ENCODE measurements at places on chromosomes 13 and 19.

DNA sequence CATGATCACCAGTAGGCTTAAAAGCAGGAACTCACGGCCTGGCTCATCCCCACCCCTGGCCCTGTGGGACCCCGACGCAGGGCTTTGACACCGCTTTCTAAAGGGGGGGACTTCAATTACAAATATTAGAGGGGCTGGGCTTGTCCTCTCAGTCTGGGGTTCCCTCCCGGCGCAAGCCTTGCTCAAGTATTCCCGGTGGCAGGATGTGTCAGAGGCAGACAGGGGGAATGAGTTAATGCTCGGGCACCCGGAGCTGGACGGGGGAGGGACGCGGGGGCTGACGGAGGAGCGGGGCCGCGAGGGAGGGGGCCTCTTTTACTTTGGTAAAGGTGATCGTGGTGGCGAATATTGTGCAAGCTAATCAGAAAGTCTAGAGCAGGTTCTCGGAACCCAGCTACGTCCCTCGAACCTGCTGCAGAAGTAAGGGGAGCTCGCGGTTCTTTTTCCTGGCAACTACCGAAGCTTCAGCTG, 1.1 kb downstream of the FGF14 start:
- no peak for DNase-seq

DNA sequence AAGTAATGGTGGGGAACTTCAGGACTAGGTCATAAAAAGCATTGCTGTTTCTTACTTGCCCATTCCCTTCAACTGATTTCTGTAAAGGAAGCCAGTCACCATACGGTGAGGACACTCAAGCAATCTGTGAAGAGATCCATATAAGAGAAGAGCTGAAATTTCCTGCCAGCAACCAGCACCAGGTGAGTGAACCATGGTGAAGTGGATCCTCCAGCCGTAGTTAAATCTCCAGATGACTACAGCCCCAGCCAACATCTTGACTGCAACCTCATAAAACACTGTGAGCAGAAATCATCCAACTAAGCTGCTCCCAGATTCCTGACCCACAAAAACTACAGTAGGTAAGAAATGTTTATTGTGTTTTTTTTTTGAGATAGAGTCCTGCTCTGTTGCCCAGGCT, 3.8 kb upstream of the SLC6A16 start:
- no peak for DNase-seq

DNA sequence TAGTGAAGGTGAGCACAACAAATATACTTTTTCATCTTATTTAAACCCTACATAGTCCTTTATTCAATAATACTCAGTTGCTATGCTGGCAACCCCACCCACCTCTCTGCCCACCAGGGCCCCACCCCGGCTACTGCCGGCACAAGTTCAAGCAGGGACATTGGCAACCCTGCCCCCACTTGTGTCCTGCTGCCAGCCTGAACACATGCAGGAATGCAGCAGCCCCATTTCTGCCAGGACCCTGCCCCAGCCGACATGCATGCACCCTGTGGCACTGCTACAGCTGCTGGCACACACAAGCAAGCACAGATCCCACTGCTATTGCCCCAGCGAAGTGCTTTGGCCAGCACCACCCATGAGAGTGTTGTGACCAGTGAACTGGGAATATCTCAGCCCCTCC, 289.8 kb downstream of the COG6 start:
- DNase-seq, result no peak

DNA sequence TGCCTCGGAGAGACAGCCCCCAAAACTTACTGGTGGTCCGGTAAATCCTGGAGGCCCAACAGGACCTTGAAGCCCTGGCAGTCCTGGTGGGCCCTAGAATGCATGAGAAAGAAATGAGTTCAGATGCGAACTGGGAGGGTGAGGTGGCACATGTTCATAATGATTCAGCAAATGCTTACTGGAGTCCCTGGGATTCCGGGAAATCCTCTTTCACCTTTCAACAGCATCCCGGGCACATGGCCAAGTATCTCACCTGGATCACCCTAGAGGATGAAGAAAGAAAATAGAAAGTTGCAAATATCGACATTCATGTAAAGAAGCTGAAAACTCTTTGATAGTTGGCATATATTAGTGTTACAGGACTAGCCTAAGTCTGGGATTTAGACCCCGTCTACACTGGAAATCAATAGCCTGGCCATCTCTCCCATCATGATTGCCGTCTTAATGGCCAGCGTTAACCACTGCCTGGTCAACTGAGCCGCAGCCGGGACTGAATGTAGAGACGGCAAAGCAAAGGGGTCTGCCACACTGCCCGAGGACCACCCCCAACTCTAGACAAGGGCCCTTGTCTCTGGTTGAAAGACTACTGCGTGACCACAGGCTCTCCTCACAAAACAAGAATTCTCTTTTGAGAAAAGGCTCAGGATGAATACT, 96.9 kb downstream of the COL4A1 start:
- DNase-seq, result no peak

- DNase-seq, result no peak
Measured at GRCh38 chr19:6378486-6378885, 2.8 kb upstream of the PSPN start.

- DNase-seq, result no peak
Measured at GRCh38 chr13:46630431-46631178, 77.6 kb downstream of the LRCH1 start.

DNA sequence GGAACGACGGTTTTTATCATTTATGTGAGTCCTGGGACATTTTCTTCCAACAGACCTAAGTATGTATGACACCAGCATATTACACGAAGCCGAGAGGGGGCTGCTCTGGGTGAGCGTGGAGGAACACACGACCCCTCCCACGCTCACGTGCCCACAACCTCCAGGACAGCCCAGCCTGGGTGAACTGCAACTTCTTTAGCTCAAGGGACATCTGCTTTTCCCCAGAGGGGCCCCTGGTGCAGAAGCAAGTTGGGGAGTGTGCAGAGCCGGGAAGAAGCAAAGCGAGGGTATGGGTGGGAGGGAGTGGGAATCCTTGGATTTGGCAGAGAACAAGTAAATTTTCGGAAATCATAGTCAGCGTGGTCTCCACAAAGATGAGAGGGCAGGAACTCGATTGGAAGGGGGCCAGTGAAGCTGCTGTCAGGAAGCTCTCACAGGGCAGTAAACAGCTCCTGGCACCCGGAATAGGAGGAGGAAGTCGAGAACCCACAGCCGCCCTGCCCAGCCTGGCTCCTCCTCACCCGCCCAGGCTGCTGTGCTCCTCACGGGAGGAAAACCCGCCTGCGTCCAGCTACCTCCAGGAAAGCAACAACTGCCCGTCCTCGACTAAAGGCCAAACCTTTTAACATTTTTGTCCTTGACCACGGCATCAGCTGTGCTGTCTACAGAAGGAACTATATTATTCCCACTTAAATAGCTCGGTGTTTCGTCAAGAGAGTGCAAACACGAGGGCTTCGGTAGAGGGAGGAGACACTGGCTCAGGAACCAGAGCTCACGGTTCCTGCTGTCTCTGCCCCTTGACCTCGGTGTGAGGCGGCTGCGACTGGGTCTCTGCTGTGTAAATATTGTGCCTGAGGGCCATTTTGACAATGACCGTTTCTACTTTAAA, 17.2 kb upstream of the CFAP97D2 start:
- DNase-seq, result no peak

DNA sequence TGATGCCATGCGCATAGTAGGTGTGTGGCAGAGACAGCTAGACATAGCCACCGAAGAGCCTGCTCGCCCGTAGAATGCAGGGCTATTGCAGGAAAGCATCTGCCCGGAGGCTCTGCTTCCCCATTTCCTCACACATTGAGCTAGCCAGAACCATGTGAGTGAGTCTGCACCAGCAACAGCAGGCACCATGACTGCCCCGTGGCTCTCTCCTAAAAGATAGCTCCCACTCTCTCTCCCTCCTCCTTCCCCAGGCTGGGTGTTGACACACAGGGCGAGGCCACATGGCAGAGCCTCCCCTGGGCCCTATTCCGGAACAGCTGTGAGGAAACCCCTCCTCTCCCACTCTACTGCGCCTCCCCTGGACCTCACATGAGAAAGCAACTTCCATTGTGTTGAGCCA, 52.3 kb upstream of the ATP12A start:
- DNase-seq, result no peak

- DNase-seq, result no peak
Measured at GRCh38 chr13:96822895-96823294, 171.4 kb downstream of the OXGR1 start.

GRCh38 chr19:38142176-38143035, 81.6 kb downstream of the DPF1 start:
- DNase-seq, result no peak

GRCh38 chr19:55391702-55392615, 6.2 kb downstream of the RPL28 start:
- DNase-seq, result no peak

DNA sequence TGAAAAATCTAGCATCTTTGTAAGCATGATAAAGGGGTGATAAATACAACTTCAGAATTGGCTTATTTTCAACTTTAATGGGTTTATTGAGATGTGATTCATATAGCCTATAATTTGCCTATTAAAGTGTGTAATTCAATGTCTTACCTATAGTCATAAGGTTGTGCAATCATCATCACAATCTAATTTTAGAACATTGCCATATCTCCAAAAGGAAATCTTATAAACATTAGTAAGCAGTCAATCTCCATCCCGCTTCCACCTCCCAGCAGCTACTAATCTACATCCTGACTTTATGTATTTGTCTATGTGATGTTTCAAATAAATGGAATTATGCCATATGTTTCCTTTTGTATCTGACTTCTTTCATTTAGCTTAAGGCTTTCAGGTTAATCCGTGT, 145.2 kb upstream of the KLHL1 start:
- DNase-seq, result no peak

DNA sequence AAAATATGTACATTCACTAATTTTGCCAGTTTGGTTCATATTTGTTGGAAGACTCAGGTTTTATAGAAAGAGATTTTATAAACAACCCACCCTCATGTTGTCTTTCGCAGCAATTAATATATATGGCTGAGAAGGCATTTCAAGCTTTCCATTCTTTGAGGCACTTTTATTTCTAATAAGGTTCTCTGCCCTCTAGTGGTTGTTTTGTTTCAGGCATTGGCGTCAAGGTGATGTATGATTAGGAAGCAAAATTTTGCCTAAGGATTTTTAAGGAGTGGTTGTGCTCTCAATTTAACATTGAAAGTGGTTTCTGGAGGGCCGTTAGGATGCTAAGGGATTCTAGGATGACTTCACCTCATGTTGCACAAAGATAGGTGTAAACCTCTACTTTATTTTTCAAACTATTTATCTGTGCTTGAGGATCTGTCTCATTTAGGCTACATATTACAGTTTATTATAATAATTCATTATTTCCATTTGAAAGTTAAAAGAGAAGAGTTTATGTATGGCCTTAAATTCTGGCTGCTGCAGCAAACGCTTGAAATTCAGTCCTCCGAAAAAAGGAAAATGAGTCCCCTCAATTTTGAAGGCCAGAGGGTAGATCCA, 35.9 kb downstream of the OXGR1 start:
- DNase-seq, result no peak

DNA sequence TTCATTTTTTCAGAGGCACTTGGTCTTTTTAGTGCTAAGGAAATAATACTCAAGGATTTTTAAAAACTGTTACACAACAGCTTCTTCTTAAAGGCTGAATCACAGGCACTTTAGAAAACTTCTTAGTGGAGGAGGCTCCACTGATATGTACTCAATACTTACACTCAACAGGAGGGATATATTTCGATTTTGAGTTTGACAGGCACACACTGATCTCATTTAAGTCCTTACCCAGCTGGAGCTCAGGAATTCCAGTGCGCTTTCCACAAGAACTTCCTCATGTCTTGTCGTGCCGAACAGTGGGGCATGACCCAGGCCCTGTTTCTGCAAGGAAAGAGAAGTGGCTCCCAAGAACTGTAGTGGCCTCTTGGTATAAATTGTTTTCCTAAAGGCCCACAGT, 103.8 kb downstream of the RGCC start:
- DNase-seq, result no peak

GRCh38 chr19:51513968-51514367, 12.4 kb upstream of the SIGLEC12 start:
- no peak for DNase-seq

DNA sequence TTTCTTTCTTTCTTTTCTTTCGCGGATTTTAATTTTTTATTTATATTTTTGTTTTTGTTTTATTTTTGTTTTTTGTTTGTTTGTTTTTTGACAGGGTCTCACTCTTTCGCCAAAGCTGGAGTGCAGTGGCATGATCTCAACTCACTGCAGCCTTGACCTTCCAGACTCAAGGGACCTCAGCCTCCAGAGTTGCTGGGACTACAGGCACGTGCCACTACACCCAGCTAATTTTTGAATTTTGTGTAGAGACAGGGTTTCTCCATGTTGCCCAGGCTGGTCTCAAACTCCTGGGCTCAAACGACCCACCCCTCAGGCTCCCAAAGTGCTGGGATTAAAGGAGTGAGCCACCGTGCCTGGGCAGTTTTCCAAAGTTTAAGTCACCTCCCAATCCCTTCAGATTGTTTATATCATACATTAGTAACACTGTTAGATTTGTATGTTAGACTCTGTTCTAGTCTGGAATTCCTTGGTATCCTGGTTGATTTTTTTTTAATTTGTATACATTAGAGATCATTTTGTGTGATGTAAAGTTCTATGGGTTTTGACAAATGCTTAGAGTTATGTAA, 597.3 kb downstream of the DCT start:
- no peak for DNase-seq

DNA sequence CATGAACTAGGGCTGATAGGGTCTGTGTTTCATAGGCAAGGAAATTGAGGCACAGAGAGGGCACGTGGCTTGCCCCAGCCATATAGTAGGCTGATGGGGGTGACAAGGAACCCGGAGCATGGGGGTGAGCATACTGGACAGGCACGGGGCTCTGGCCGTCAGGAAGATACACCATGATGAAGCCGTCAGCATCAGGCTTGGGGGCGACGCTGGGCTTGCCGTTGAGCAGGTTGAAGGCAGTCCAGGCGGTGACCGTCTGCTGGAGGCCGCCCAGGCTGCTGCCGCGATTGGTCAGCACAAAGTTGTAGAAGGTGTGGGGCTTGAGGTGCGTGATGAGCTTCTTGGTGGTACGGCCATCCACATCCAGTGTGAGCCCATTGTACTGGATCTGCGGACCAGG, 119.7 kb downstream of the PTPRS start:
- DNase-seq, result no peak

DNA sequence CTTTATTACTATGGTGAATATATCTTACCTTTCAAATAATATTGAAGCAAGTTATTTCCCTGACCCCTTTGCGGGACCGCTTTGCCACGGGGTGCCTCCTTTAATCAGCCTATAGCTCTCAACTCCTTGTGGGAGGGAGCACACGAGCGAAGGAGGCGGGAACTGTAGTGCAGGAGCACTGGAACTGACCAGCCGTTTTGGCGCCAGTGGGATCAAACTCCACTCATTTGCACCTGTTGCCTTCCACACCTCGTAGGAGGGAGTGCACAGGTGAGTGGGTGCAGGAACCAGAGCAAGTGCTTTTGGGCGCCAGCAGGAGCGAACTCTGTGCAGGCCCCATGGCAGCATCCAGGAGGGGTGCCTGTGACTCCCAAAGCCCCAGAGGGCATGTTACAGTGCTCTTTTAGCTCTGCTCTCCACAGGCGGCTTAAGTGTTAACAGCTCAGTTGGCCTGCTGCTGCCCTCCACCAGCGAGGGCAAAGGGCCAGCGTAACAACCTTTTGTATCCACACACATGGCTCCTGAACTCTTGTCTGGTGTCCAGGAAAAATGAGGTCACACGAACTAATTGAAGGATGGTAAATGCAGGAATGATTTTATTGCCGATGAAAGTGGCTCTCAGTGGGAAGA, 206.9 kb downstream of the GGACT start:
- no peak for DNase-seq

Data from CMK (cell line).